ENCODE measurements at places on chromosomes 5 and 9.

DNA sequence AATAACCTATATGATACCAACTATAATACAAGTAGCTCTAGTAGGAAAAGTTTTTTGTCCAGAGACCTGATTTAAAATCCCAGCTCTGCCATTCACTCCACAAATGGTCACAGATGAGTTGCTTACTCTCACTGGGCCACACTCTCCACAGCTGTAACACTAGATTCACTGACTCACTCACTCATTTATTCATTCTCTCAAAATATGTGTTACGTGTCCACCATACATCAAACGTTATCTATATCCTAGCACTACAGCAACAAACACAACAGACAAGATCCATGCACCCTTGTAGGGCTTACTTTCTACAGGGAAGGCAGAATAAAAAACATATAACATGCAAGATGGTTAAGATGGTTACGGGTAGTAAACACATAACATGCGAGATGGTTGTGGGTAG lies 146.3 kb downstream of the CDK5RAP2 start:
- no peak for DNase-seq

DNA sequence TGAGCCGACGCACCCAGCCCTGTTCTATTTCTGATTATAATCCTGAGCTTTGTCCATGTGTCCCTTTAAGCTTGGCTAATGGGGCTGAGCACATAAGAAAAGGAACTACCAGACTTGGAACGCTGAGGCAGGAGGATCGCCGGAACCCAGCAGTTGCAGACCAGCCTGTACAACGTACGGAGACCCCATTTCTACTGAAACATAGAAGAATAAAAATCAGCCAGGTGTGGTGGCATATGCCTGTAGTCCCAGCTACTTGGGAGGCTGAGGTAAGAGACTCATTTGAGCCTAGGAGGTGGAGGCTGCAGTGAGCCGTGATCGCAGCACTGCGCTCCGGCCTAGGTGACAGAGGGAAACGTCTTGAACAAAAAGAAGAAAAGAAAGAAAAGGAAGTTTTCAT lies 22.3 kb downstream of the TRIM7 start:
- no peak for DNase-seq

GRCh38 chr5:73812457-73812856 lies 186.5 kb downstream of the ARHGEF28 start:
- DNase-seq = no peak

DNA sequence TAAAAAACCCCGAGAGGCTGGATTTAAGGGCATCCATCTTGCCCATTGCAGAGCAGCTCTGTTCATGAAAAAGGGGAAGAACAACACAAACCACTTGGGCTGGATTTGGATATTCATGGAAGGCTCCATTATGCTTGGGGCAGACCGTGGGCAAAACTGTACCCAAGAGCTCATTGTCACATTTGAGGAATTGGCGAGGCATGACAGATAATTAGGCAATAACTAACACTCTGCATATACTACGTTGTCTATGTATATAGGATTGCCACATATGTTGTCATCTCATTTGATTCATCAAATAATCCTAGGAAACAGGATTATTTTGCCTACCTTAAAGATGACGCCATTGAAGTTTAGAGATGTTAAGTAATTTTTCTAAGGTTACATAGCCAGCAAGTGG lies 255.4 kb downstream of the SMARCA2 start:
- no peak for DNase-seq

GRCh38 chr5:135203593-135204036 lies 169.6 kb upstream of the PITX1 start:
- peak; percentile 36 for DNase-seq

GRCh38 chr9:1515557-1515956 lies 465.4 kb downstream of the DMRT2 start:
- no peak for DNase-seq

- no peak for DNase-seq
Observed at GRCh38 chr9:81631218-81631745, 58.1 kb downstream of the TLE1 start.

DNA sequence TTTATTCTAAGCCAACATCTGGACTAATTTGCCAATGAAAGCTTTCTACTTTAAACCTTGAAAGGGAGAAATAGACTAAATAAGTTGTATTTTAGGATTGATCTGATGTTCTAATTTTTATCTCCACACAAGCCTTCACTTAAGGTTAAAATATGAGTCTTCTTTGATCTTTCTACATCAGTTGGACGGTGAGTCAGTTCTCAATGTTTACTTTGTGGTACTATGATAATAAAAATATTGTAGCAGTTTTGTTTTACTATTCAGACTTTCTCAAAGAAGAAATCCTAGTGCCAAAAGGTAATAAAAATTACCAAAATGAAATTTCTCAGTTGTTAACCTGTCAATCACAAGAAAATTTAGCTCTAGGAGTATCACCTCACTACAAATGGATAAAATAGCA lies 203.5 kb upstream of the RGMB start:
- DNase-seq = no peak

DNA sequence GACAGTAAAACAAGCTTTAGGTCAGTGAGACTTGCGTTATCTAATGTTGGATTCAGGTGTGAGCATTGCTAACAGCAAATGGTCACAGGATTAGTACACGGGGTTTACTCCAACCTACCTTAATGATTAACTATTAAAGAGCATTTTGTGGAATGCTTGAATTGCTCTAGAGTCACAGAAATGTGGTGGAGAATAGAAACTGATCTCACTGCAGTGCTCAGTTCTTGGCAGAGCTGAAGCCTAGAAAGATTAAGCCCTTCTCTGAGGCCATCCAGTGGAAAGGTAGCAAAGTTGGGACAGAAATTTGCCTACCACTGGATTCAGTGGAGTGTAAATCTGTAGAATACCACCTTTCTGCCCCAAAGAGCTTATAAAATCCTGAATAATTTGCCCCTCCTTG lies 60.9 kb downstream of the ICE1 start:
- no peak for DNase-seq

Measured in dermis blood vessel endothelial cell (primary cell).